ENCODE measurements at places on chromosomes 11 and 22.
A peak's percentile ranks its signal among the peaks of the same experiment; 100 is the strongest.

DNA sequence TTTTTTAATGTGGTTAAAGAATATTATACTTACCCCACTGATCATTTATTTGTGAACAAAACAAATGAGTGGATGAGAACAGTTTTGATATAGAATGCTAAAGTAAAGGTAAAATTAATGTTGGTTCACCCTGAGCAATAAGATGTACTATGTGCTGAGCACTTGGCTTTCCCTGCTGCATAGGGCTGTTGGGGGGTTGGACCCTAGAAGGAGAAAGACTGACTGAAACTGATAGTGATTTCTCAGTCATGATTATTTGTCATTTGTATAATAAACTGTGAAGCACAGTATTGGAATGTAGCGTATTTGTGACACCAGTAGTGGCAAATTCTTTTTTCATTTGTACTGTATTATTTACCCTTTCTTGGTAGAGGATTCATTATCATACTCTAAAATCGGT lies 63.3 kb downstream of the PRMT3 start:
- no peak for DNase-seq

- no peak for DNase-seq
These were observed 21.5 kb upstream of the PRR5 start for GRCh38 chr22:44680481-44680894.

GRCh38 chr11:88689548-88690240 lies 352.2 kb upstream of the CTSC start:
- DNase-seq, result no peak

DNA sequence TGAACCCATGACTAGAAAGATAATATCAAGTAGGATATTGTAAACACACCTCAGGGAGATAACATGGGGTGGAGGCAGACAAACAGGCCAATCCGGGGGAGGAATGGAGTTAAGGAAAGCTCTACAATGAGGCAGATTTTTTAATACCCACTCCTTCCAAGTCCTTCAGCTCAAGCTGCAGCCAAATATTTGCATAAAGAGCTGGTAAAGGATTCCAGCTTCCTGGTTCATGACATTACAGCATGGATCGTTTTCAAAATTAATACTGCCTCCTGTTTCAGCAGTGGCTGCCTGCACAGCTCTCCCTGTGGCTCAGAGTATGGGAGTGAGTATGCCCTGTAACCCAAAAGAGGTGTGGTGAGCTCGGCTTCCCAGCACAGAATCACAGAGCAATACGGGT lies 5.1 kb downstream of the POU2AF3 start:
- DNase-seq, result no peak

GRCh38 chr11:68003846-68004550 lies at the start of gene UNC93B1:
TSS of gene UNC93B1 (minus strand) at chr11:68004097. CDS start at chr11:68004043, 54 bp downstream.
- DNase-seq, result peak; percentile 67

GRCh38 chr22:19503869-19504268 lies 20.3 kb downstream of the CLDN5 start:
- DNase-seq, result no peak

- DNase-seq, result no peak
These were observed 24.2 kb downstream of the EIF4G2 start for GRCh38 chr11:10784232-10785145.

GRCh38 chr11:123011510-123011909 lies 29.9 kb upstream of the BSX start:
- DNase-seq, result no peak

DNA sequence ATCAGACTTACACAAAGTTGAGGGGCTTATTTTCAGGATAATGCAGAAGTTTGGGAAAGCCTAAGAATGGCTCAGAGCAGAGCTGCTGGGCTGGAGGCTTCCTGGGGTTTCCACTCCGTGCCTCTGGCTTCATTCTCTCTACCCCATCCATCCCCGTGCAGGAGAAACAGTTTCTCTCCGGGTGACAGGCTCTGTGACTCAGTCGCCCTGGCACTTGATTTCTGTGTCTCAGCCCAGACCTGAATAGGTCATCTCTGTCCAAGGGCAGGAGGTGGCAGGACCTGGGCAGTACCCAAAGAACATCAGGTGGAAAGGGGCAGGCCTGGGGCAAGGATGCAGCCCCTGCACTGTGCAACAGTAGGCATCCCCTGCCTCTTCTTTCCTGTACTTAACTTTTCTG lies 38.4 kb upstream of the RTL6 start:
- no peak for DNase-seq

- DNase-seq, result no peak
These were observed 56.8 kb downstream of the CDKN1C start for GRCh38 chr11:2828585-2829330.

- DNase-seq, result no peak
These were observed 96.9 kb downstream of the TRMU start for GRCh38 chr22:46432164-46433068.

- DNase-seq, result no peak
These were observed 47.6 kb downstream of the GGTLC2 start for GRCh38 chr22:22691716-22692701.

- no peak for DNase-seq
These were observed 122.4 kb downstream of the FEZ1 start for GRCh38 chr11:125373426-125374391.

GRCh38 chr11:64340671-64341335 lies 799 bp downstream of the CCDC88B start:
- DNase-seq, result peak; percentile 78

DNA sequence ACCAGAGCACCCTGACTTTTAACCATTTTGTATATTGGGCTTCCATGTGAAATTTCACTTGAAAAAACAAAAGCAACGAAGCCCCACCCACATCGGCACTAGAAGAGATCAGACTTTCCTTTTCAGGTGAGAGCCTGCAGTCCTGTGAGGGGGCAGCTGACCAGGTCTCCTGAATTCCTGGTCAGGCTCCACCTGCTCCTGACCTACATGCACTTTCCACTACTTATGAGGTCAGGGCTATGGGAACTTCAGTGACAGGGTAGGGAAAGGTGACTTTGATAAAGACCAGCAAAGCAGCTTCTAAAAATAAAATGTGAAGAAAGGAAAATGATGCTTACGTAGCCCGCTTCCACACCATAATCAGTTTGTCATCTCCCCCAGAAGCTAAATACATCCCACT lies 24.7 kb downstream of the HIRA start:
- DNase-seq, result no peak

DNA sequence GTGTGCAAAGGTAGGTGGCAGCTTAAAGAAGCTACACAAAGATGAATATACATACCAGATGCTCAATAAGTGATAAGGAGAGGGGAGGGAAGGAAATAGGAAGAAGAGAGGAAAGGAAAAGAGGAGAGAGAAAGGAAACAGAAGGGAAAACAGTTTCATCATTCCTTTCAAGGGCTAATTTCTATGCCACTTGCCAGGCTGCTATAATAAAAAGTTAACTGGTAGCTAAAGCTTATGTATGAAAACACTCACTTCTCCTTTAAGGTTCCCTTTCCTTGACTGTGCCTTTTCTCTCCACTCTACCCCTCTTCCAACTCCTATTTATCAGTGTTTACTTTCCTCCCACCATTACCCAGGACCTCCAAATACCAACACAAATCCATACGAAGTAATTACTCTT lies 347.9 kb downstream of the DLG2 start:
- no peak for DNase-seq

- no peak for DNase-seq
These were observed 257.2 kb downstream of the ST3GAL4 start for GRCh38 chr11:126612671-126613070.

- no peak for DNase-seq
These were observed 1.1 kb upstream of the ZC3H12C start for GRCh38 chr11:110092111-110092514.

GRCh38 chr22:46180370-46181137 lies 30.2 kb downstream of the PPARA start:
- no peak for DNase-seq

GRCh38 chr22:37302674-37303555 lies 20.6 kb downstream of the CYTH4 start:
- no peak for DNase-seq

DNA sequence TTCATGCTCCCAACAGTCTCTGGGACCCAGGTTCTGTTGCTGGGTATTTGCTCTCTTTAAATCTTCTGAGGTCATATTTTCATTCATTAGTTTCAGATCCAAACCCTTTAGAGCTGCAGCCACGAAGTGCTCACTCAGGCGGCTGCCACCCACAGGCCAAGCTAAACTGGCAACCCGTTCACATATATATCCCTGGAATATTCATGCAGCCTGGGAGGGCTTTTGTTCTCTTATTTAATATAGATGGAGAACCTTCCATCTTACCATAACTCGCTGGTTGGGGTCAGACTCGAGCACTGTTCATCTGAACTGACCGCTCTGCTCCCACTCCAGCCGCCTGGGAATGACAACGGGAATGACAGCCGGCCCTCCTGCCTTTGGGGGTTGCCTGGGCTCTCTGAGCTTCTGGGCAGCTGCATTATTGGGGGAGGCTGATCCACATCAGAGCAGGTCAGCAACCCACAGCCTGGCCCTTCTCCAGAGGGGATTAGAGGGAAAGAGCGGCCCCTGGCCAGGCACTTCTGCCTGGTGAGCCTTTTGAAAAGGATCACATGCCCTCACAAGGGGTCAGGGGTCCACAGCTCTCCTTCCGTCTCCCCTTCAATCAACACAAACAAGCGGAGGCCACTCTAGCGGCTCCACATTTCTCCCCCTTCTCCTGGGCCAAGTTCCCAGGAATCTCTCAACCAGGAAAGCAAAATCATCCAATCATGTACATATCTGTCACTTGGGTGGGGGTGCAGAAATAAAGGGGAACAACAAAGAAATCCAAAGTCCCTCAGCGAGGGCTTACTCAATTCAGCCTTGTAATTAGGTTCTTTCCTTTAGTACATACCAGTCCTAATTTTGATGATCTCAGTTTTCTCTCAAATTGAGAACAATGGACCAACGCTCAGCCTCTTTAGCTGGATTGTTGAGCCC lies 11.8 kb downstream of the TMEM184B start:
- no peak for DNase-seq

- DNase-seq, result no peak
These were observed 23.0 kb downstream of the KCNE3 start for GRCh38 chr11:74444173-74444826.

DNA sequence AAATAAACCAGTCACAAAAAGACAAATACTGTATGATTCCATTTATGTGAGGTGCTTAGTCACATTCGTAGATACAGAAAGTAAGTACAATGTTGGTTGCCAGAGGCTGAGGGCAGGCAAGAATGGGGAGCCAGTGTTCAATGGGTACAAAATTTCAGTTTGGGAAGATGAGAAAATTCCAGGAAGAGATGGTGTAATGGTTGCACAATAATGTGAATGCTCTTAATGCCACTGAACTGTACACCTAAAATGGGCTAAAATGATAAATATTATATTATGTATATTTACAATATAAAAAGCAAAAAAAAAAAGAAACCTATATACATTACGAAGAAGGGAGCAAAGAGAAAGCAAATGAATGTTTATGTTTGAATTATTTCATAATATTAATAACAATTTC lies 329.0 kb downstream of the C11orf87 start:
- DNase-seq, result no peak

- DNase-seq, result no peak
These were observed 33.9 kb downstream of the BCL2L13 start for GRCh38 chr22:17672417-17672991.

DNA sequence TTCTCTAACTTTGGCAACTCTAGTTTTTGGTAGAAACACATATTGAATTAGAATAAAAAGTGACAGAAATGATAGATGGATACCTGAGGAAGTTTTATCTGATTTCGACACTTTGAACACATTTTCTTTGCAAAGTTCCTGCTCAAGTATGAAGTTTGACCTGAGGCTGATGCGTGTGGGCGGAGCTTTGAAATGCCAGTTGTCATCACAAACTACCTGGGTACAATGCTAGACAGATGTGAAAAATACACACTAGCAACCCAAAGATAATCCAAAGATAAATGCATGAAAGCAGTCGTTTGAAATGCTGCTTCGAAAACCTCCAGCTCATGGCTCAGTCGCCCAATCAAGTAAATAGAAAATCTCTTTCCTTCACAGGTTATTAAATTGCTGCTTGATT lies 54.8 kb downstream of the CD44 start:
- no peak for DNase-seq

GRCh38 chr11:17607591-17608570 lies 60.8 kb downstream of the OTOG start:
- no peak for DNase-seq

- peak; percentile 20 for DNase-seq
These were observed at the start of gene KCNQ1 for GRCh38 chr11:2444821-2445745. TSS of gene KCNQ1 (plus strand) at chr11:2445008. CDS start at chr11:2445099, 91 bp downstream.

DNA sequence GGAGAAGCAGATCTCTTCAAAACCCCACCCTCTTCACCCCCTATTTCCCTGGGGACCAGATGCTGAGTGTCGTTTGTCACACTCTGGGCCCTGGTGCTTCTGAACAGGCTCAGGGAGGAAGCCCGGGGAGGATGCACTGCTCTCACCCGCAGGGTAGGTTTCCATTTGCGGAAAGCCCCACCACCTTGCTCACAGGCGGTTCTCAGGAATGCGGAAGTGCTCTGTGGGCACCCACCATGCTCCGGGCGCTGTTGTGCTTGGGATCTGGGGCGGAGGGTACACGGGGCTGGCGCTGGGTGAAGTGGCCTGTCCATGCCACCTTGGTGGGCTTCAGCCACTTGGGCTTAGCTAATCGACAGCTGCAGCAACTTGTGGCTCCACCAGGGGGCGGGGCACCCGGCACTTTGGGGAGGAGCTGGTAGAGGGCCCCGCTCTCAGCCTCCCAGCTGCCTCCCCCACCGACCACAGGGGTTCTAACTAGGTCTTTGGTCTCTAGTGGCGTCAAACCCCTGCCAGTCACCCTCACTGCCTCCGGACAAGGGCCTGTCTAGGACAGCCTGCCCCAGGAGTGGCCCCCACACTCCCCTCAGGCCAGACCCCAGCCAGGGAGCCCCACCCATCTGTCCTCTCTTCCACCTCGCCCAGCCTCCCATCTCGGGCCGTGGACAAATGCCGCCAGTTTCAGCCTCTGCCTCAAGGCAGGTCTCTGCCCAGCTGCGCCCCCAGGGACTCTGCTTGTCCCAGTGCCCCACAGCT lies 7.4 kb downstream of the NDUFV1 start:
- peak; percentile 64 for DNase-seq

DNA sequence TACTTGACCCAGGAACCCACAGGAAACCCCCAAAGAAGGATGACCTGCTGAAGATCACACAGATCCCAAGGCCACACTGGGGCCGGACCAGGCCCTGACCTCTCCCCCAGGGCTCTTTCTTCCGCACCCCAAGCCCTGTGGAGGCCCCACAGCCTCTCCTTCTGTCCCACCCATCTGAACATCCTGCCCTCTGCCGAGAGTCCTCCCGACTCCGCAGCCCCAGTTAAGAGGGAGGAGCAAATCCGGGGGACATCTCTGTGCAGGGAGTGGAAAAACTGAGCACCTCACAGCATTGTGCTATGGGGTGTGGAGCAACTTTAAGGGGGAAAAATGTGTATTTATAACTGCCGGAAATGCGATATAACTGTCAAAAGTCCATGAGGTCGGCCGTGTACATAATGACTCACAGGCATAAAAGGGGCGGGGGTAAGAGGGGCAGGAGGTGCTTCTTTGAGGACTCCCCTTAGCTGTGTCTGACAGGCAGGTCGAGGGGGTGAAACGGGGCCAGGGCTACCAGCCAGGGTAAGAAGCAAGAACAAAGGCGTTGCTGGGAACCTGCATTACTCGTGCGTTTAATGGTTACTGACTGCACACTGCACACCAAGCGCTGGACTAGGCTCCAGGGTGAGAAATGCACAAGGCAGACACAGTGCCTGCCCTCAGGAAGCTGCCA lies 57.2 kb downstream of the WNT11 start:
- DNase-seq, result no peak

GRCh38 chr11:120917559-120918239 lies 106.2 kb upstream of the TBCEL start:
- DNase-seq, result no peak

Measured in stimulated activated CD4-positive, alpha-beta T cell treated with anti-CD3 and anti-CD28 coated beads, Interleukin-15, amount 100 ng/mL, for 1 hour (primary cell).